ENCODE measurements at places on chromosomes 7 and 10.

- DNase-seq: no peak
These were observed 162.9 kb downstream of the ACTR3B start for GRCh38 chr7:152922318-152923081.

GRCh38 chr7:4745265-4745919 is 30.0 kb upstream of the AP5Z1 start:
- DNase-seq: no peak

DNA sequence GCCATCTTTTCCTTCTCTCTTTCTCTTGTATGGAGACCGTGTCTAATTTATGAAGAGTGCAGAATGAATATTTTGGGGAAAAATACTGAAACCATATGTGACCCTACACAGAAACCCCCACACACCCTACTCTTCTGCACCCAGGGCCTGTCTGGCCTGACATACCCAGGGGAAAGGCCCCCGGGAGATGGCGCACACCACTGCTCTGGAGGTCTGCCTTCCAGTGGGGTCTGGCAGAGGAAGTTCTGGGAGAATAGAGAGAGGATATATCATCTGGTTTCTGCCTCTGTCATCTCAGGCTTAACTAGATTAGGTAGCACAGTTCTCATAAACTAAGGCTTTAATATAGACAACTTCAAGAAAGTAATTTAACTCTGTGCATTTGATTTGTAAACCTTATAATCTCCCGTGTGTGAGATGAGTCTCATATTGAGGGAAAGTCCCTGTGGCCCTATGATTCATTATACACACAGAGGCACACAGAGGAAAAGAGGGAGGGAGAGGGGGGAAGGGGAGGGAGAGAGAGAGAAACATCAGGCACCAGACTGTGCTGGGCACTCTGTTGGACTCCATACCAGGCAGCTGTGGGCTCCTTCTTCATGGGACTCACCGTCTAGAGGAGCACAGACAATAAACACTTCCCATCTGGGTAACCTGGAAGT is 123.3 kb downstream of the AOAH start:
- no peak for DNase-seq

DNA sequence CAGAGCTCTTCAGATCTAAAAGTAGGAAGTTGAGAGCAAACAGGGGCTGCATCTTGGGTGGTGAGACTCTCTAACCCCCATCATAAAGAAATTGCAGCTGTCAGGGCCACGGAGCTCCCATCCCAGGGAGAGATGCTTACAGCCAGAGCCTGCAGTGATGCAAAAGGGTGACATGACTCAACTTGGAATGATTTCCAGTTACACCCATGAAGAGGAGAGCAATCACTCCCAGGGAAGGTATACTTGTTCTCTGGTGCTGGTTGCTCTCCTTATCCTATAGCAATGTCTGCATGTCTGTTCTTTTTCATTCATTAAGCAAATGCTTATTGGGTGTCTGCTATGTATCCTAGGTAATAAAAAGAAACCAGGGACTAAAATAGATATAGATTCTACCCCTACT is 228.0 kb downstream of the RAB11FIP2 start:
- no peak for DNase-seq

DNA sequence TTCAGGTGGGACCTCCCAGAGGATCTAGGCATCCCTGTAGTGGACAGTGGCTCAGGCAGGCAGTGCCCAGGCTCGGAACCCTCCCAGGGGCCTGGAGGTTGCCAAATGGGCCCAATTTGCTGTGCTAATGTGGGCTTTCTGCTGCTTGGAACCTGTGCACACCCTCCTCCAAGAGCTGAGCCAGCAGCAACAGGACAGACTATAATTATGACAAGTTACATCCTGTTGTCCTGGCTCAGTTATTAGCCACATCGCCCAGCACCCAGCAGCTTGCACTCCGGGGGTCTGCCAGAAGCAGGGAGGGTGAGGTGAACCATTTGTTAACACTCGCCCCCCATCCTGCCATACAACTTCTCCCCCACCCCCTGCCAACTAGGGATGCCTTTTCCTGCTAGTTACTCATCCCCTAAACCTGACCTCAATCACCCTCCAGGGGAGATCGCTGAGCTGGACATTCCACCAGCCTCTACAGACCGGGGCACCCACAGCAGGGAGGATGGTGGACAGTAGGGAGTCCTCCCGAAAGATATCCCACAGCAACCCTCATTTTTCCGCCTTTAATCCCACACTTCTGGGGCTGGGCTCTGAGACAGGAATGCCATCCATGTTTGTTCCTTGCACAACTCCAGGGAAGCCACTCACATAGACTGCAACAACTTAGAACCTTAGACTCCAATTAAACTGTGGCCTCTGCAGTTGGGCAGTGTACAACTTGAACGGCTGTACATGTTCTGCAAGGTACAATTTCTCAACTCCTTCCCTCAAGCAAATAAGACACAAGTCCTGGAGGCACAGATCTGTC is 7.9 kb upstream of the MYL10 start:
- no peak for DNase-seq

GRCh38 chr10:54940418-54940817 is 139.4 kb upstream of the PCDH15 start:
- no peak for DNase-seq

DNA sequence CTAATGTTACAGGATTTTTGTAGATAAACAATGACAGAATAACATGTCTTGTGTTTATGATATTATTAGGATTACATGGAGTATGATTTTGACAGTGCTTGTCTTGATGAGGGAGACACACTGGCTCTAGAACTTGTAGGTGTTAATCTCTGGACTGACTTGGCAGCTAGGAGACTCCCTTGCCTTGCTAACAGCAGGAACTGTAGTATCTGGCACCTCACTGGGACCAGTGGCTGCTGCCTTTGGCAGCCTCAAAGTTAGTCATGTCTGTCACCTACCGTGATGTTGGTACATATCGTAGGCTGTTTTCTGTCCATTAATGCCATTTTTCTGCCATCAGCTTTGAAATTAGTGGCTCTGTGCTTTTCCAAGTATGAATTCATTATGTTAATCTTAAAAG is 261.5 kb downstream of the CDK14 start:
- DNase-seq: no peak

- no peak for DNase-seq
These were observed 1.8 kb downstream of the TNRC18 start for GRCh38 chr7:5421714-5422395.

DNA sequence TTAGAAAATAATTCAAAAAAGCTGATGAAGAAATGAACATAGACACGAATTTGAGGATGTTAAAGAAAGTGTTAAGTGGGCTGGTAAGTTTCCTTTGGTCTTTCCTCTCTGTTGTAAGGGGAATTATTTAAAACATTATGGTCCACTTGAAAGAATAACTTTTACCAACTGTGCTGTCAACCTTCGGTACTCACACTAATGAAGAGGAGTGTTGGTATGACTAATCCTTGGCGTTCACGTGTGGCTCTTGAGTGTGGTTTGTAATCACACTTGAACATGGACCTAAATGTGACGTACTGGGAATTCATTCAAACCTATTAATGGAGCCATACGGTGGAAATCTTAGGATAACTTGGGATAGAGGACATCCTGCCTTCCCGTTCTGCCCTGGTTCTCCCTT is 41.3 kb downstream of the TBXAS1 start:
- no peak for DNase-seq

- no peak for DNase-seq
These were observed 44.8 kb downstream of the BMPER start for GRCh38 chr7:33950047-33950714.

DNA sequence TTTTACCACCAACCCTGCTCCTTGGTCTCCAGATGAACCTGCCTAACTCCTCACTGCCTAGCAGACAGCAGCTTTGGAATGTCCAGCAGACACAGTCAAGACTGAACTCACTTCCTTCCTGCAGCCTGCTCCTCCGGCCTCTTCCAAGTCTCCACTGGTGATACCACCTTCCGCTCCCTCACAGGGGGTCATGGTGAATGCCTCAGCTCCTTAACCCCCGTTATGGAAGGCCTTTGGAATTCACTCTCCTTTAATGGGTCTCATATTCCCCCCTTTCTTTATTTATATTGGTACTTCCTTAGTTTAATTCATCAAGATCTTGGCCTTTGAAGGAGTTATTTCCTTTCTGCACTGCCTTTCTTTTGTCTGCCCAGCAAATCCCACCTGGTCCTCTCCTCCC is 44.9 kb upstream of the ZNF32 start:
- DNase-seq: no peak

- no peak for DNase-seq
These were observed 84.9 kb upstream of the MKI67 start for GRCh38 chr10:128211064-128211504.

DNA sequence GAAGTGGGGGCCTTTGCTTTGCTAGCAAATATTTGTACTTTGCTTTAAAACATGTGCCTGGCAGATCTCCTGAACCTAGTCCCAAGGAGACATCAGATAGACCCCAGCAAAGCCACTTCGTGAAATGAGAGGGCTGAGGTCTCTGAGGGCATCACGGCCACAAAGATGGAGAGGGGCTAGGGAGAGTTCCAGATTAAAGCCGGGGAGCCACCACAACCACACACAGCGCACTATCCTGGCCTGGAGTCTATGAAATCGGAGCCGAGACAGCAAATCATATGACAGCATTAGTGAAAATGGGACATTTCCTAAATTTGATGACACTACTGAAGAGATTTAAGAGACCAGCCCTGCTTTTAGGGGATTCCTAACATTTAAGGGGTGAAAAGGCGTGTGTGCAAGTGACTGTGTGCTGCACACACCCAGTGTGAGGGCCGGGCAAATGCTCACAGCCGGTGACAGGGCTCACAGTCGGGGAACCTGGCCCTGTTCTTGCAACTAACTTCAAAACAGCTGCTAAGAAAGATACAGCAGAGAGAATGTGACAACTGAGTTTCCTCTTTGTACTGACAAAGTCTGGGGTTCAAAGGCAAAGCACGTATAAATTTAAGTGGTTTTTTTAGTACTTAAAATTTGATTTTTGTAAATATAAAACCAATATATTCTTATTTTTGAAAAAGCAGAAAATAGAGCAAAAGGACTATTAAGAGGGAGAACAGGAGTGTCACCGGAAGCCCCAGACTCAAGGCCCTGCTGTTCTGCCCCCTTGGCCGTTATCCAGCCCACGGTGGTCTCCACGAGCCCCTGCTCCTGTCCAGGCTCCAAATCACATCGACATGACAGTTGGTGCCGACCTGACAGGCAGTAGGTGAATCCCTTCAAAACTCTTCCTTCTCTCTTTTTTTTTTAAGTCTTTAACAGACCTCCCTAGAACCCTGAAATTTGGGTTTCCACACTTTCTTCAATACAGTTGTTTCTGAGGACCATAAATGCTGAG is 49.5 kb downstream of the VIPR2 start:
- DNase-seq: no peak

GRCh38 chr7:69358163-69358821 is 240.0 kb upstream of the AUTS2 start:
- no peak for DNase-seq

DNA sequence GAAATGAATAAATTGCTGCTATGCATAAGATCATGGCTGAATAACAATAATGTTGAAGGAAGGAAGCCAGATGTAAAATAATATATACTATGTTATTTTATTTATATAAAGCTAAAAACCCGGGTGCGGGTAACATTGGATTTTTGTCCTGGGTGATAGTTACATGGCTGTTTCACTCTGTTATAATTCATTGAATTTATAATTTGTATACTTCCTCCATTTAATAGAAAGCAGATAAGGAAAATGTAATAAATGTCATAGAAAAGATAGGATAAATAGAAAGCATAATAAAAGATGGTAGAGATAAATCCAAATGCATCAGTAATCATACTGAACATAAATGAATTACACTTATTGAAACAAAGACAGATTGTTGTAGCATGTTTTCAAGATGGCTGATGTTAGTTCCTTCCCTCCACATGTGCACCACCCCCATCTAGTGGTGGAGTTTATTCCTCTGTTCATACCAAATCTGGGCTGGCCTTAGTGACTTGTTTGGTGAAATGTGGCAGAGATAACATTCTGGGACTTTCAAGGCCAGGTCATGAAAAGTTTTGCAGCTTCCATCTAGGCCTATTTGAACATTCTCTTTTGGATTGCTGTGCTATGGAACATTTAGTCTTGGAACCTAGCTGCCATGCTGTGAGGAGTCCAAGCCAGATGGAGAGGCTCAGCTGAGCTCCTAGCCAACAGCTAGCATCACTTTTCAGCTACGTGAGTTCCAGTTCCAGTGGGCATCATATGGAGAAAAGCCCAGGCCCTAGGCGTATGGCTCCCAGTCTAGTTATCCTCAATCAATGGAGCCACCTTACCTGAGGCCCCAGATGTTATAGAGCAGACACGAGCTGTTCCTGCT is 46.9 kb downstream of the AHCYL2 start:
- DNase-seq: no peak

GRCh38 chr7:41175435-41175834 is 527.5 kb downstream of the INHBA start:
- no peak for DNase-seq

- DNase-seq: no peak
These were observed 219.8 kb downstream of the CTNNA3 start for GRCh38 chr10:67476201-67476600.

- DNase-seq: no peak
These were observed 46.0 kb downstream of the GBF1 start for GRCh38 chr10:102291221-102291905.

DNA sequence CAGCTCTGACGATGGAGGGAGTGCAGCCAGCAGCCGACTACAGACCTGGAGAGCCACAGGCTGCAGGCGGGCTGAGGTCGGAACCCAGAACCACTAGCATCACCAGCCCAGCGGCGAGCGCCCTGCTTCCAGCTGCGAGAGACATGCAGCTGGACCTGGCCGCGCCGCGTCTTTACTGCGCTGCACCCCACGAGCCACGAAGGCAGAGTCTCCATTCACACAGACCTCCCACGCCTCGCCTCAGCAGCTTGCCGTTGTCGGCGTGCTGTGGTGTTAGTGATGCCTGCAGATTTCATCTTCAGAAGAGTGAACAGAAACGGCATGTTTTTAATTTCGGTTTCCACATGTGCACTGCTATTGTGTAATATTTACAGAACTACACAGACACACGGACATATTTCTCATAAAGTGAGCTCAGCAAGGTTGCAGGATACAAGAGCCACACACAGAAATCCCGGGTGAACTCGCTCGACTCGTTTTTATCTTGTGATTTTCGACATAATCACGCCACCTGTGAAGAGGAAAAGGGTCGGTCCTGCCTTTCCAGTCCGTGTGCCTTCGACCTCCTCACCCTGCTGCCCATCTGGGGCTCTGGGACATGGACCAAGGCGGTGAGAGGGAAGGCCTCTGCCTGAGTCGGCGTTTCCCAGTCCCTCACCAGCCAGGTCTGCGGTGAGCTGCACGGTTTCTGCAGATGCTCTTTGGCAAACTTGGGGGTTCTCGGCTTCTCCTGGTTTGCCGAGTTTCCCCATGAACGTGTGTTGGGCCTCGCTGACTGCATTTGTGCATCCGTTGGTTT is 252.2 kb downstream of the ELFN1 start:
- DNase-seq: peak; percentile 52
